Lower lobe of right lung (tissue), 2 donors: ENCODE measurements at places on chromosomes 13 and 19. TPM values are rescaled to one million over a fixed set of nuclear protein-coding genes. Genes with fewer than 3 reads are reported as not detected.

GRCh38 chr19:49923055-49924003, 5.7 kb upstream of the ATF5 start:
- no peak overlapping the region for H3K27ac ChIP-seq
- DNase-seq = no peak
- no peak overlapping the region for H3K4me3 ChIP-seq
- H3K27me3 ChIP-seq = no peaks in the 10 kb centered on the region

DNA sequence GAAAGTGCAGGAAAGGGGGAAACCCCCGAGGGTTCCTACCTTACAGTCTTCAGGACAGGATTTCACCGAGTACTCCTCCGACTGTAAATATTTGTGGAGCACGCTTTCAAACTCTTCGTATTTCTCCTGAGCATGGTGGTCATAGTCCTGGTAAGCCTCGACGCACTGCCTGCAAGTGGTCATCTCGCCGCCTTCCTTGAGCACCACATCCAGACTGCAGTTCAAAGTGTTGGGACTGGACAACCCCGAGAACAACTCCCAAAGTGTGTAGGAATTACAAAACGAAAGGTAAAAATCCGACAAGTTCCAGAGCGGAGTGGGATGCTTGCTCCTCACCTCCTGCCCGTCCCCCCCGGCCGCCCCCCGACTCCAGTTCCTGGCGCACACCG, 349.7 kb downstream of the LIG4 start:
- DNase-seq = no peak
- no peaks in the 10 kb centered on the region for H3K36me3 ChIP-seq
- H3K27ac ChIP-seq = no peak overlapping the region
- H3K4me3 ChIP-seq = peak overlapping the region; percentile 51

GRCh38 chr13:78022164-78022877, 103.7 kb upstream of the EDNRB start:
- H3K27ac ChIP-seq = no peak overlapping the region
- H3K27me3 ChIP-seq = no peaks in the 10 kb centered on the region
- peaks cover 12% of the 10 kb centered on the region for H3K4me1 ChIP-seq
- no peaks in the 10 kb centered on the region for H3K36me3 ChIP-seq

- peak overlapping the region; percentile 81 for H3K27ac ChIP-seq
- no peak for DNase-seq
- H3K36me3 ChIP-seq = no peaks in the 10 kb centered on the region
- peaks cover 27% of the 10 kb centered on the region for H3K4me1 ChIP-seq
- H3K27me3 ChIP-seq = no peaks in the 10 kb centered on the region
- H3K4me3 ChIP-seq = no peak overlapping the region
Measured at GRCh38 chr13:44305917-44306370, 67.7 kb upstream of the SERP2 start.

GRCh38 chr13:74869846-74870245, 612.1 kb downstream of the TBC1D4 start:
- H3K4me3 ChIP-seq = no peak overlapping the region
- no peaks in the 10 kb centered on the region for H3K36me3 ChIP-seq
- no peaks in the 10 kb centered on the region for H3K27me3 ChIP-seq
- H3K4me1 ChIP-seq = no peaks in the 10 kb centered on the region

DNA sequence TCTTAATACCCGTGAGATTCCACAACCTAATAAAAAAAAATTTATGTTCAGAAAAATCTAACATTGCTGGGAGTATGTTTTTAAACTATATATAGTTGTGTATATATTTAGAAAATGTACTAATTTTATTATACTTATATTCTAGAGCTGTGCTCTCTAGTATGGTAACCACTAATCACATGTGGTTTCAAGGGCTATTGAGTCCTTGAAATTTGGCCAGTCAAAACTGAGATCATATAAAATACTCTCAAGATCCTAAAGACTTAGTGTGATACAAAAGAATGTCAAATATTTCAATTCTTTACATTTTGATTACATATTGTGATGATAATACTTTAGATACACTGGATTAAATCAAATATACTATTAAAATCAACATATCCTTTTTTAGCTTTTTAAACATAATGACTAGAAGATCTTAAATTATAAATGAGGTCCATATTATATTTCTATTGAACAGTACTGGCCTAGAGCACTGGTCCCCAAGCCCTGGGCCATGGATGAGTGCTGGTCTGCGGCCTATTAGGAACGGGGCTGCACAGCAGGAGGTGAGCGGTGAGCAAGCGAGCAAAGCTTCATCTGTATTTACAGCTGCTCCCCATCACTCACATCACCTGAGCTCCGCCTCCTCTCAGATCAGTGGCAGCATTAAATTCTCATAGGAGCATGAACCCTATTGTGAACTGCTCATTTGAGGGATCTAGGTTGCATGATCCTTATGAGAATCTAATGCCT, 176.5 kb upstream of the NBEA start:
- H3K36me3 ChIP-seq = no peaks in the 10 kb centered on the region
- H3K27ac ChIP-seq = no peak overlapping the region
- no peaks in the 10 kb centered on the region for H3K4me1 ChIP-seq
- no peak overlapping the region for H3K4me3 ChIP-seq
- H3K27me3 ChIP-seq = no peaks in the 10 kb centered on the region
- DNase-seq = no peak

DNA sequence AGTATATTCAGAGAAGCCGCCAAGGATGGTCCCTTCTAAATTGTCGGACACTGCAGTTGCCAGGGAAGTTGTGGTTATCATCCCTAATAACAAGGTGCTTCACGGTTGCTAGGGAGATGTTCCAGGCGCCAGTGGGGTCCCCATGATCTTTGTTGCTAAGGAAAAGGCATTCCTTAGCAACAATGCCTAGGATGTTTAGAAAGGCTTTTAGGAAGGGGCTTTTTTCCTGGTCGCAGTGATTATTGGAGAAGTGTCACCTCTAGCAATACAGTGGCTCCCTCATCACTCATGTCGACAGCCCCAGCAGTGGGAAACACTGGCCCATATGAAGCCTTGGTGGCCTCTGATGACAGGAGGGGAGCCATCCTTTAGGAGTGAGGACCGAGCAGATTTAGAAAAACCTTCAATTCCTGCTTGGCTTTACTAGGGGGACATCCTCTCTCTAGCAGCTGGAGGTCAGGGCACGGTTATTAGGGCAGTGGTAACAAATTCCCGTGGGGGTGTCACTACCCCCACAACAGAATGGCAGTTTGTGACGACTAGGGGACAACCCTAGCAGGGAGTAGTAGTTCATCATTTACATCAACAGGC, 6.4 kb upstream of the TMC4 start:
- no peak overlapping the region for H3K4me3 ChIP-seq
- H3K4me1 ChIP-seq = no peaks in the 10 kb centered on the region
- H3K27me3 ChIP-seq = no peaks in the 10 kb centered on the region
- peaks cover 38% of the 10 kb centered on the region for H3K36me3 ChIP-seq
- DNase-seq = no peak

- H3K4me1 ChIP-seq = no peaks in the 10 kb centered on the region
- no peaks in the 10 kb centered on the region for H3K36me3 ChIP-seq
- peaks cover 20% of the 10 kb centered on the region for H3K27me3 ChIP-seq
- no peak for DNase-seq
- H3K27ac ChIP-seq = no peak within 1 kb of the TSS
Measured at GRCh38 chr19:50983625-50984292, at the start of gene KLK7. Gene KLK7, minus strand, starts transcription at chr19:50983917. Its CDS starts 1,518 bp downstream, at chr19:50982399.

DNA sequence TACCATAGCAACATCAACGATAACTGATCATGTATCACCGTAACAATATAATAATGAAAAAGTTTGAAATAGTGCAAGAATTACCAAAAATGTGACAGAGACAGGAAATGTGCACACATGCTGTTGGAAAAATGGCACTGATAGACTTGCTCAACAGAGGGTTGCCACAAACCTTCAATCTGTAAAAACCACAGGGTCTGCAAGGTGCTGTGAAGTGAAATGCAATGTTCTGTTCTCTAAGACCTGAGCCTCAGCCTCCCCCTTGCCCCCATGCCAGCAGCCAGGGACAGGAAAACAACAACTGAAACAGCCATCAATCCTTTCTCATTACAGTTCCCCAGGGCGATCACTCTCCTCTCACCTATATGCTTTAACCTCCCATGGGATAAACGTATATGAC, 88.4 kb downstream of the USP12 start:
- H3K4me1 ChIP-seq = peaks cover 12% of the 10 kb centered on the region
- H3K27ac ChIP-seq = no peak overlapping the region
- H3K36me3 ChIP-seq = peaks cover 24% of the 10 kb centered on the region

DNA sequence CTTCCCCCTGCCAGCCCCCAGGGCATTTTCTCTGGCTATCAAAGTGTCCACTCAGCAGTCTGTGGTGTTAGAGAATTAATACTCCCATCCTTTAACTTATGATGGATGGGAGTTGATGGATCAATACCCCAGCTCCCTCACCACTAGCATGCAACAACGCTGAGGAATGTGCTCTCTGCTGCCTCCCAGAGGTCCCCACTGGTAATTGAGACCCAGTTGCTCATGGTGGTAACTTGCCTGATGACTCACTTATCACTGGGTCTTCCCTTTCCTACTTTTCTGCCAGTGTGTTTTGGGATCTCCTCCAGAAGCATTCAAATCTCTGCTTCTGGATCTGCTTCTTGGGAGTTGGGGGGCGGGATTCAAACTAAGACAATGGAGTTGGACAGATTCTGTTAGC, 20.3 kb upstream of the CACNA1A start:
- H3K4me1 ChIP-seq = no peaks in the 10 kb centered on the region
- H3K27ac ChIP-seq = no peak overlapping the region
- H3K36me3 ChIP-seq = no peaks in the 10 kb centered on the region
- H3K4me3 ChIP-seq = no peak overlapping the region
- H3K27me3 ChIP-seq = peaks cover 22% of the 10 kb centered on the region
- no peak for DNase-seq

DNA sequence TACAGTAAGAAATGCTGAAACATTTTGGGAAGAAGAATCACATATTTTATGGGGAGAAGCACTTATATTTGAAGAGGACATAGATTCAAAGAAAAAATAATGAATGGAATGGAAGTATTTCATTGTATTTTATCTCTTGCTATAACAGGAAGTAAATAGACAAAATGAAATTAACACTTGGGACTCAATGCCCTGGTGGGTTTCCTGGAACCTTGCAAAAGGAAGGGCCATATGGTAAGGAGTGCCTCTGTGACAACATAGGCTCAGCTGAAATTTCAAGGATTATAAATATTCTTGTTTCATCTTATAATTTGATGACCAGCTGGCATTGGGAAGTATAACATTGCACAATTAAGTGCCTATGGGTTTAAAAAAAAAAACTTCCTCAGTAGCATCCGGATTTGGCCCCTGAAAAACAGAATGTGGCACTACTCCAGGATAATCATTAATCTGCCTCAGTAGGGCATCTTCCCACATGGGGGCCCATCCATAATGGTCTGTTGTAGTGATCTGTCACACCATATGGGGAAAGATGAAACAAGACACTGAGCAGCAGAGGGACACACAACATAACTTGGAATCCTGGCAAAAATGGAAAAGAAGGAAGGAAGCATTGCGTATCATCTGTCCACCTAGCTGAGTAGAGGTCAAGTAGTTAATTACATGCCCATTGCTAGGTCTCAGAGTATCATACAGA, 321.6 kb downstream of the NDFIP2 start:
- H3K27me3 ChIP-seq = no peaks in the 10 kb centered on the region
- no peak for DNase-seq
- H3K4me3 ChIP-seq = no peak overlapping the region
- no peaks in the 10 kb centered on the region for H3K4me1 ChIP-seq
- H3K36me3 ChIP-seq = no peaks in the 10 kb centered on the region

DNA sequence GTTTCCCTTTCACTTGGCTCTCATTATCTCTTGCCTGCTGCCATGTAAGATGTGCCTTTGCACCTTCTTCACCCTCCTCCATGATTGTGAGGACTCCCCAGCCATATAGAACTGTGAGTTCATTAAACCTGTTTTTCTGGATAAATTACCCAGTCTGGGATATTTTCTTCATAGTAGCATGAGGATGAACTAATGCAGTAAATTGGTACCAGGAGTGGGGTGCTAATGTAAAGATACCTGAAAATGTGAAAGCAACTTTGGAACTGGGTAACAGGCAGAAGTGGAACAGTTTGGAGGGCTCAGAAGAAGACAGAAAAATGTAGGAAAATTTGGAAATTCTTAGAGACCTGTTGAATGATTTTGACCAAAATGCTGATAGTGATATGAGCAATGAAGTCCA, 487.4 kb downstream of the LMO7 start:
- H3K4me1 ChIP-seq = no peaks in the 10 kb centered on the region
- no peak overlapping the region for H3K27ac ChIP-seq

GRCh38 chr19:15453906-15454860, 4.4 kb upstream of the WIZ start:
- H3K36me3 ChIP-seq = peaks cover 6% of the 10 kb centered on the region
- DNase-seq = no peak
- peaks cover 34% of the 10 kb centered on the region for H3K27me3 ChIP-seq
- H3K27ac ChIP-seq = no peak overlapping the region
- H3K4me3 ChIP-seq = no peak overlapping the region
- H3K4me1 ChIP-seq = peaks cover 12% of the 10 kb centered on the region

- H3K4me1 ChIP-seq = no peaks in the 10 kb centered on the region
- peaks cover 21% of the 10 kb centered on the region for H3K27me3 ChIP-seq
- no peaks in the 10 kb centered on the region for H3K36me3 ChIP-seq
- no peak overlapping the region for H3K4me3 ChIP-seq
Measured at GRCh38 chr13:110576070-110576394, 14.5 kb upstream of the RAB20 start.

GRCh38 chr13:59755632-59756290, 408.0 kb downstream of the DIAPH3 start:
- H3K36me3 ChIP-seq = no peaks in the 10 kb centered on the region
- DNase-seq = no peak
- no peaks in the 10 kb centered on the region for H3K4me1 ChIP-seq
- no peak overlapping the region for H3K27ac ChIP-seq

GRCh38 chr13:82947191-82947621, 935.1 kb downstream of the SLITRK1 start:
- H3K27ac ChIP-seq = no peak overlapping the region
- no peaks in the 10 kb centered on the region for H3K4me1 ChIP-seq
- DNase-seq = no peak
- H3K4me3 ChIP-seq = no peak overlapping the region
- H3K27me3 ChIP-seq = no peaks in the 10 kb centered on the region
- no peaks in the 10 kb centered on the region for H3K36me3 ChIP-seq

DNA sequence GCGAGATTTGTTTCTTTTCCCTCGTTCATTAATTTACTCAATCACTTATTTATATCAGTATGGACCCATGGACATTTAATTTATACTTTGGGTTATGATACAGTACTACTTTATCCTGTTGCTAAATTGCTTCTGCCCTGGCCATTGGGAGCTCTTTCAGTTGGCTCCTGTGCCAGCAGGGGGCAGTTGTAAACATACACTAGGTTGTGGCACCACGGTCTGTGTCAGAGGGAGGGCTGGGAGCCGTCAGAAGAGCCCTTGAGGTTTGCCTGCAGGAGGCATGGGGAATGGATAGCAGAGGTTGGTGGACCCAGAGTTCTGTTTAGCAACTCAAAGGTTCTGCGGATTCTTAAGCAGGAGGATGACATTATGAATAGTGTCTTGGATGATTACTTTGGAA, 94.3 kb downstream of the ERCC5 start:
- no peaks in the 10 kb centered on the region for H3K4me1 ChIP-seq
- H3K27ac ChIP-seq = no peak overlapping the region
- no peak overlapping the region for H3K4me3 ChIP-seq
- no peaks in the 10 kb centered on the region for H3K27me3 ChIP-seq
- H3K36me3 ChIP-seq = no peaks in the 10 kb centered on the region

ZNF493 gene
- 37.1 TPM for total RNA-seq

ZNF223 gene
- total RNA-seq = 5.7 TPM

PPM1N gene
- total RNA-seq = 1.8 TPM

SELENOV gene
- not detected for total RNA-seq

ALKBH7 gene
- 61.5 TPM for total RNA-seq

CCDC8 gene
- total RNA-seq = 9.1 TPM

MBD3L4 gene
- not detected for total RNA-seq

SMIM24 gene
- not detected for total RNA-seq
